NCI-H526 treated with DMSO at 0.1 percent for 48 hours (cell line): ENCODE measurements at places on chromosomes 13 and 19.
A peak's percentile ranks its signal among the peaks of the same experiment; 100 is the strongest.

GRCh38 chr19:27679399-27679798 lies 1533.6 kb downstream of the UQCRFS1 start:
- DNase-seq: no peak

DNA sequence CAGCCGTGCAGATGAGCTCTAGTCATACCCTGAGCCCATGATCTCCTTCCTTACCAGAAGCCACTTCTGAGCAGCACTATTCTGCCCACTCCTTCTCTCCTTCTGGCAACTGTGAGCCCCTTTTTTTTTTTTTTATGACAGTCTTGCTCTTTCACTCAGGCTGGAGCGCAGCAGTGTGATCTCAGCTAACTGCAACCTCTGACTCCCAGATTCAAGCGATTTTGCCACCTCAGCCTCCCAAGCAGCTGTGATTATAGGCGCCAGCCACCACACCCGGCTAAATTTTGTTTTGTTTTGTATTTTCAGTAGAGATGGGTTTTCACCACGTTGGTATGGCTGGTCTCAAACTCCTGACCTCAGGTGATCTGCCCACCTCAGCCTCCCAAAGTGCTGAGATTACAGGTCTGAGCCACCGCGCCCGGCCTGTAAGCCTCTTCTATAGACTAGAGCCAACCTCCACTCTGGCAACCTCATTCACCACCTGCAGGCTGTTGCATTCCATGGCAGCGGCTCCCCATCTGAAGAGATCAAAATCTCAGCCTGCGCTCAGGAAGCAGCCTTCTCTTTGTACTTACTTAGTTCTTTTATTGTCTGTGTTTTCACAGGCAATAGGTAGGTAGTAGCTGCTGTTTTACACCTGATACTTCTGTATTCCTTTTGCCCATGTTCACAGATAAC lies 34.8 kb upstream of the NDFIP2 start:
- DNase-seq: no peak

DNA sequence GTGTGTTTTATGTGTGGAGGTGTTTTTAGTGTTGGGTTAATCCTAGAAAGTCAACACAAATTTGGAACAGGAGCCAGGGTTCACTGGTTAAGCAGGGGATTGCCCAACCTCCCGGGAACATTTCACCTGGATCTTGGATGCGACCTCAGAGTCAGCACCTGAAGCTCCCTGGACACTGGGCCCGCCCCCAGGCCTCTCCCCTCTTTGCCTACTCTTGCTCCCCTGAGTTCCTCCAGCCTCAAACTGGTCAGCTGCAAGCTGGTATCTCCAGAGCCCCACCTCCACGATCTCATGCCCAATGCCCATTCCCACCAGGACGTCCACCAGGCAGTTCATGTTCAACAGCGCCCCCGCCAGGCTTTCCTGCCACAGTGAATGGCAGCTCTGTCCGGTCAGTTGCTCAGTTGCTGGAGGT lies 9.7 kb downstream of the HSD17B14 start:
- no peak for DNase-seq

DNA sequence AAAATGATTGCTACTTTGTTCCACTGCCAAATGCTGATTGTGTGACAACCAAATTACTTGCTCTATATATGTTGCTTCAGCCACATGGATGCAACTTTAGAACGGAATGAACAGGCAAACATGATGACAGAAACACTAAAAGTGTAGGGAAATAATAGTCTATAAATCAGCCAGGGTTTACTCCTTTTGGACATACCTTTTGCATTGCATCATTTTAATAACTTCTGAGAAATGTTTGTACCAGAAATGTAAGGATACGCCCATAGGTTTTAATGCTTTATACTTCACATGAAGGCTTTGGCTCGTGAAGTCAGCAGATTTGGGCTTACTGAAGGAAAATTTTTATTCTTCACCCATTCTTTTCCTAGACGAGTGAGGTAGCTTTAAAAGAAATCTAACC lies 141.0 kb downstream of the POSTN start:
- no peak for DNase-seq

- no peak for DNase-seq
Observed at GRCh38 chr13:95083758-95084157, 217.5 kb downstream of the ABCC4 start.

DNA sequence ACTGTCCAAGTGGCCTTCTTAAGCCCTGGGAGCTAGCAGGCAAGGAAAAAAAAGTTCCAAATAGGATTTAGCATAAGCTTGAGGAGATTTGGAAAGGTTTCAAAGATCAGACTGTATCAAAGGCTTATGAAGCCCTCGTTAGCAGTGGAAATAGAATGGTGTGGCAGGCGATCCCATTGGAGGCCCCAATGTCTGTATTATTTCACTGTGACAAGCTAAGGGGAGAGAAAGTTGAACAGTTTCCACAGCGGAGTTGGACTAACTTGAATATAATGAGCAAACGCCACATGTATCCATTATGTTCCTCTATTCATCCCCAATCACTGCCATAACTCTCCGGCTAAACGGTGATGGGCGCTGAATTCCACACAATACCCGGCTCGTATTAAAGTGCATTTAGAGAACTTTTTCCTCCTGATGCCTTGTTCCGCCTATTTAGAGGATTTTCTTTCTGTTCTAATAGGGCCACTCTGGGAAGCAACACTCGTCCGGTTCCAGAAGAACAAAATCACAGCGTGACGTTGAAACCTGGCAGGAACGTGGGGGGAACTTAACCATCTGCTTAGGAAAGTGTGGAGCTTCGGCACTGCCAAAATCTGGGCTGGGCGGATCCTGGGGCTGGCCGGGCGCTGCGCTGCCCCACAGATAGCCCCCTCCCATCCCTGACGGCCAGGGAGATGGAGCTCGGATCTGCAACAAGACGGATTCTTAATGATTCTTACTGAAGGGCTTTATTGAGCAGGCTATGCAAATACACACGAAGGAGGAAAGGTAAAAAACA lies 1.0 kb upstream of the PCDH8 start:
- DNase-seq: no peak

- no peak for DNase-seq
Observed at GRCh38 chr19:5935473-5936291, 21.6 kb downstream of the CAPS start.

DNA sequence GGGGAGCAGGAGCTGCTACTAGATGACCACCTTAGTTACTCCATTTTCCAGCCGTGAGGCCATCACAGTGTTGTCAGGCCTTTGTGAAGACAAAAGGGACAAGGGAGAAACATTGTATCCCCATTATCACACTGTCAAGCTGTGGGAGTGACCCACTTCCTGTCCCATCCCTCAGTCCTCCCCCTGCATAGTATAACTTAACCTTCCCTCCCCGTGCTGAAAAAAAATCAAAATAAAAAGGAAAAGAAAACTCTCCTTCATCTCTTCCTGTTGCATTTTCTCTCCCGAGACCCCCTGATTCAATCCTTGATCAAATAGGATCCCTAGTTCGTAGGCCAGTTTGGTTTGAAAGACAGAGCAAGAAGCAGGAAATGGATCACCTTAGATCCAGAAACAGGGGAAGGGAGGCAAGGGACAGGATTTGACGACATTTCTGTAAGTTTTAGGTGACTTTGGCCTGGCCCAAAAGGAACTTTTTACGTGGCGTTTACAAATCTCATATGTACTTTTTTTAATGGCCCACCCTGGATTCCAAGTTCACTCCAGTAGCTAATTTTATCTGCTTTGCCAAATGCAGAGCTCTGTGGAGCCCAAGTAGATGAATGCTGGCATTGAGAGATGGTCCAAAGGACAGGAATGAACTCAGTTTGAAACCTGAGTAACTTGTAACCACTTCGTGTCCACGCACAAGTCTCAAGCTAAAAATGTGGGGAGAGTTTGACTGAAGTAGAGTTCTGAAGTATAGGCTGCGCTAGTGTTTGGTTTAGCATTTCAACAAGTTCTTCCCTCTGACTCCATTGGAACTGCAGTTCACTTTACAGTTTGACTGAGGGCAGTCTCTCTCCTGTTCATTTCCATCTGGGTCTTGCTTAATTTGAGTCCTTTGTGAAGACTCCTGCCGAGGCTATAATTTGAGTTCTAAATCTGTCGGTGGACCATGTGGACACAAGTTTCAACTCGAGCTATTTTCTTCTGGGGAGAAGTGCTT lies 16.6 kb upstream of the GATAD2A start:
- DNase-seq: no peak

DNA sequence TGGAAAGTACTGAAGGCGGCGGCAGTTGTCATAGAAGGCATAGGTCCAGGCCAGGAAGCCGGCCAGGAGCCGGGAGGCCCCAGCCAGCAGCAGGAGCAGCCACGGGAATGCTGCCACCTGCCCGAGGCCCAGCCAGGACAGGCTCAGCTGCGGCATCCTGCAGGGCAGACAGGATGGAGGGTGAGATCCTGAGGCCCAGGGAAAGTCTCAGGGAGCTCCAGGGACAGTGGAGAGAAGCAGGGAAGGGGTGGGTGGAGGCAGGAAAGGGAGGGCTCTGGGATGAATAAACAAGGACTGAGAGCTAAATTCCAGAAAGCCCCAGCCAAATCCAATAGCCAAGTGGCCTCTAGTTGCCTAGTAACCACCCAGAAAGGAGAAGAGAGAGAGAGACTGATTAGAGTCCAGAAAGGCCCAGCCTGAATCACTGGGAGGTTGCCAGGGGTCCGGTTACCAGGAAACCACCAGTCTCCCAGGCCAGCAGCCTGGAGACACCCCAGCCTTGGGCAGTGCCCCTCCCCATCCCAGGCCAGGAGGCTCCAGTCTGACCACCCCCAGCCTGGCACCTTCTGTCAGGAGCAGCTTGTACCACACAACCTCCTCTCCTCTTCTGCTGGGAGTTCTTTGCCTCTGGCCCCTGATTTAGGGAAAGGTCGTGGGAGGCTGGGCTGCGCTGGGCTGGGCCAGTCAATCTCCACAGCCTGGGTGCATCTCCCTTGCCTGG lies 7.5 kb upstream of the OR10H5 start:
- no peak for DNase-seq

DNA sequence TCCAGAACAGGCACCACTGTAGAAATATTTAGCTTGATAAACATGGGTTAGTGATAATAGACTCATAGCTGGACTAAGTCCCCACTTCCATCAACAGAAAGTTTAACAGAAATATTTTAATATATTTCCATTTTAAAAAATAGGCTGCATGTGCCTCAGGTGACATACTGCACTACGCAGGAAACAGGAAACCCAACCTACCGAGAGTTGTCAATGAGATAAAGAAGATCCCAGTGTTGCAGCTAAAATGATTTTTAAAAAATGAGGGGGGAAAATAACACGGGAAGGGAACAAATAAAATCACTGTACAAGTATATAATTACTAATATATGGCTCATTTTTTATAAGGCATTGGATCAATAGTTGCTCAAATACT lies 154.8 kb downstream of the TBC1D4 start:
- no peak for DNase-seq

- DNase-seq: no peak
Observed at GRCh38 chr13:78022164-78022877, 103.7 kb upstream of the EDNRB start.

GRCh38 chr19:30450835-30451321 lies 78.7 kb downstream of the ZNF536 start:
- DNase-seq: no peak

DNA sequence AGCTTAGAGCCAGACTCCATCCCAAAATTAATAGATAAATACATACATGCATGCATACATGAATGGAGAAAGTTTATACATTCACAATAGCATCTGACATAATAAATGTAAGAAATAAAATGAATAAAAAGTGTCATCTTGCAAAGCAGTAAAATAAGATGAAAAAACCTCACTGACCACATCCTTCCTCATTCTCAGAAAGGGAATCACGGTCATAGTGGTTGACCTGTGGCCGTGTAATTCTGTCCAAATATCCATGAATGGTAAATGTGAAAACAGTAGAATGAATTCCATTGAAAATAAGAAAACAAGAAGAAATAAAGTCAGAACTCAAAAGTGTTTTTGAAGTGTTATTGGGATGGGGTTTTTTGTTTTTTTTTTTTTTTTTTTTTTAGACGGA lies 9.8 kb upstream of the CDC42EP5 start:
- no peak for DNase-seq

- DNase-seq: peak; percentile 43
Observed at GRCh38 chr19:35673121-35673804, 6.9 kb downstream of the UPK1A start.
